ENCODE measurements at places on chromosomes 2 and 18.

- DNase-seq: no peak
Measured at GRCh38 chr2:124647245-124647644, 622.2 kb downstream of the CNTNAP5 start.

- DNase-seq: no peak
Measured at GRCh38 chr2:85887566-85888019, 1.2 kb downstream of the ST3GAL5 start.

DNA sequence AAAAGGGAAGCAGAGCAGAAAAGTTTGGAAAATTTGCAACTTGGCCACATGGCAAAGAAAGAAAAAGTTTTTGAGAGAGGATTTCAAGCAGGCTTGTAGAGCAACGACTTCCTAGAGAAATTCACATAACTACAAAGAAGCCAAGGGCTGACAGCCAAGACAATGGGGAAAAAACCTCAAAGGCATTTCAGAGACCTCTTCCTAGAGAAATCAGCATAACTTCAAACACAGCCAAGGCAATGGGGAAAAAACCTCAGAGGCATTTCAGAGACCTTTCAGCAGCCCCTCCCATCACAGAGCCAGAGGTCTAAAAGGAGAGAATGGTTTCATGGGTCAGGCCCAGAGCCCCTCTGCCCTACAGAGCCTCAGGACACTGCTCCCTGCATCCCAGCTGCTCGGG, 7.2 kb downstream of the ADI1 start:
- no peak for DNase-seq

GRCh38 chr2:10357193-10358169, 54.8 kb downstream of the HPCAL1 start:
- no peak for DNase-seq

DNA sequence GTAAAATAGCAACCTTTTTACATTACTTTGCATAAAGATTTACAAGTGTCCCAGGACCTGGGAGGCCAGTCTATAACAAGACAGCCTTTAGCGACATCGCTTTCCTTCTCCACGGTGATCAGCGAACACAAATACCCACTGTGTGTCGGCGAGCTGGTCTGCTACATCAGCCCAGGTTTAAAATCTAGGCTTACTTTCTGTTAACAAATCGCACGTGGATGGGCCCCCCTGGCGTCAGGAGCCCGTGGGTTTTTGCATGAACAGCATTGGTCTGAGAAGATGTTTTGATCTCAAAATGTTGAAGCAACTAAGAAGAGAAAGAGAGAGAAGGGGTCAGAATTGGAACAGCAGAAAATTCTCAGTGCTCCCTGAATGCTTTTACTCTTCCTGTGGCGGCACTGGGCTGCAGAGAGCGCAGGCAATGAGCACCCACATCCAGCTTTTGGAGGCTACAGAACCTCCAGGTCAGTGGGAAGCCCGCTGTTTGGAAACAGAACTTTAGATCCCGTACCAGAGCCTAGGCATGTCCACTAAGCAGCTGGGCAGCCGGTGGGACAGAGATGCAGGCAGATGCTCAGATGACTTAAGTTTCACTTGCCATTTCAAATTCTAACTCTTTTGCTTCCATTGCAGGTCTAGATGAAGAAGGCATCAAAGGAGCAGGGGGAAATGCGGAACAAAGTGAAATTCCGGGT, 32.9 kb downstream of the CYP27C1 start:
- no peak for DNase-seq

GRCh38 chr2:238505119-238505891, 78.6 kb downstream of the ASB1 start:
- peak; percentile 27 for DNase-seq

DNA sequence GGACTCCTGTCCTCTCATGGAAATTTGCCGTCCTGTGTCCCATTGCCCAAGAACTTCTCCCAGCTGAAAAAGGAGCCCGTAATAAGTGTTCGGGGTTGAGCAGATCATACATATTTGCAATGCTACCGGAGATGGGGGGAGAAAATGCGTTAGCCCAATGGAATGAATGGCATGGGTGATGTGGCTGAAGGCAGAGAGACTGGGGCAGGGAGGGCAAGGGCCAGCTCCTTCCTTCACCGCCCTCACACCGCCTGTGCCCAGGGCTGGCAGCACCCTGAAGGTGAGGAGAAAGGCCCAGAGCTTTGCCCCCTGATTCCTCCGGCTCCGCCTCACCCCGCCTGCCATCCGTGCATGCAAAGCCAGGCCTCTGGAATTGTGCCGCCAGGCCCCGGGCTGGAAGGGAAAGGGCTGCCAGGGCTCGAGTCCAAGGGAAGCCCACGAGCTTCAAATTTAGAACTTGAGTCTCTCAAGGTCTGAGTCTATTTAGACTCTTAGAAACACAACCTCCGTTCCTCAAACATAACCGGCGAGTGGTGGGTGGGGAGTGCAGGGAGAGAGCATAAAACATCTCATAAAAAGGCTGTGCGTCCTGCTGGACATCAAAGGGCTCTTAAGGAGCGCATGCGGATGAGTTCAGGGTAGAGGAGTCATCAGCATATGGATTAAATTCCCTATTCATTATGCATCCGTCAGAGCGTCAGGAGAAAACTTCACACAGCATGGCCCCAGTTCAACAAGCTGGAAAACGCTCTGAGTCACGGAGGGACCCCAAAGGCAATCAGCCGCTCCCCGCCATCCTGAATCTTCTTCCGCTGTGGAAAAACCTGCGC, 121.7 kb upstream of the GLI2 start:
- no peak for DNase-seq

DNA sequence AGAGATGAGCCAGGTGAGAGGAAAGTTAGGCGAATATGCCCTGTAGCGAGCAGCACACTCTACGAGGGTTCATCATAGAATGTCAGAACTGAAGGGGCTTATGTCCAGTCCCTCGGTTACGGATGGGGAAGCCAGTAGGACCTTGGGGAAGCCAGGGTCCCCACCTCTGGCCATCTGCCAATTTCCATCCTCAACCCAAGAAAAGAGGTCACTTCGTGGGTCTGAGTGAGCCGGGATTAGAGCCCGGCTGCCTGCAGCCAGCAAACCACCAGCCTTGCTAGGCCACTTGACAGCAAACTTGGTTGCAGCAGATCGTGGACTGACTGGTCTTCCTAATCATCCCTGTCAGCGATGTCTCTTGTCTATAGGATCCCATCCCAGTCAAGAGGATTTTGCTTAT, 11.4 kb downstream of the CIB4 start:
- DNase-seq: no peak

- no peak for DNase-seq
Measured at GRCh38 chr2:42962508-42962953, 170.1 kb upstream of the HAAO start.

DNA sequence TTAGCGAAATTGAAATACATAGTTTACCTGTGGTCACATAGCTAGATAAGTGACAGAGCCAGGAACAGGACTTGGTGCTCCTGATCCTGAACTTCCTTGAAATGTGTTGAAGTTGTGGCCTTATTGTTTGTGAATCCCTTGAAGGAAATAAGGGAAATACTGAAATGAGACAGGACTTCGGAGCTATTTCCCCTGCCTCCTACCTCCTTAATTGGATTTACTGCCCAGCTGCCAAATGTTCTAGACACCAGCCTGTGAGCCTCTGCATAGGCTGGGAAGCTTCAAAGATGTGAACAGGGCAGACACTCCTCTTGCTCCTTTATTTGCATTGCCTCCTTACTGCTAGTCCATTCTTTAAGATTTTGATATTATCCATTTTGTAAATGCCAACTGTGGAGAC, 135.2 kb downstream of the PRPF40A start:
- DNase-seq: no peak

DNA sequence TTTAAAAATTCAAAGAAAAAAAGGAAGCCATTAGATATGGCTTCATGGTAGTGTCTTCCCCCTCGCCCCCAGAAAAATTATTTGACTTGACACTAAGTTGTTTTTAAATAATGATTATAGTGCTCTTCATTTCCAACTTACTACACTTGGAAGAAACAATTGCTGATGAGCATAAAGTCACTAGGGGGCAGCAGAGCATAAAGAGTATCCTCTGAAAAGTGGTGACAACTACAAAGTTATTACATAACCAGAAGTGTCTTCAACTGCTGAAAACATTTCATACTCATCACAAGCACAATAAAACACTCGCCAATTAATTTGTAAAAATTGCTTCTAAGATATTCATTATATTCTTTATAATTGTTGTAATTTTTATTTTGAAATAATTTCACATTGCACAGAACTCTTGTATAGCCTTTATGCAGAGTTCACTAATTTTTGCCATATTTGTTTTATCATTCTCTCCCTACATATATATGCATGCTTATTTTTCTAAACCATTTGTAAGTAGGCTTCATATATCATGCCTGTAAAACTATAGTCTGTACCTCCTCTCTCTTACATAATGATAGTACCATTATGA, 54.9 kb downstream of the EXOC6B start:
- DNase-seq: peak; percentile 15

DNA sequence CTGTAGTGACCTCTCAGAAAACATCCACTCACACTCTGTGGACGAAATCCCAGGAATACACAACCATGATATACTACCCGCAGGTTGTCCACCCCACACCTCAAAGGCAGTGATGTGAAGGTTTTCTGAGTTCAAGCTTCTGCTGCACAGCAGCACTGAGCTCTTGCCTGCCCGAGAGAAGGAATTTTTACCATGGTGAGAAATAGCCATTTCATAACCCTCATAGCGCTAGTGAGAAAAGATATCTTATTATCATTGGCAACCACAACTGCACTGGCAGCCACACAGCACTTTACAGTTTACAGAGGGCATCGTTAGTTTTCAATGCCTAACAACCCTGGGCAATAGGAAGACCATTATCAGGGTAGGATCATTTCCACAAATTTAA, 36.9 kb downstream of the NAPG start:
- DNase-seq: no peak

GRCh38 chr2:222592176-222592575, 63.7 kb downstream of the FARSB start:
- DNase-seq: no peak

GRCh38 chr18:47932603-47933002, 2.1 kb upstream of the SMAD2 start:
- DNase-seq: no peak

DNA sequence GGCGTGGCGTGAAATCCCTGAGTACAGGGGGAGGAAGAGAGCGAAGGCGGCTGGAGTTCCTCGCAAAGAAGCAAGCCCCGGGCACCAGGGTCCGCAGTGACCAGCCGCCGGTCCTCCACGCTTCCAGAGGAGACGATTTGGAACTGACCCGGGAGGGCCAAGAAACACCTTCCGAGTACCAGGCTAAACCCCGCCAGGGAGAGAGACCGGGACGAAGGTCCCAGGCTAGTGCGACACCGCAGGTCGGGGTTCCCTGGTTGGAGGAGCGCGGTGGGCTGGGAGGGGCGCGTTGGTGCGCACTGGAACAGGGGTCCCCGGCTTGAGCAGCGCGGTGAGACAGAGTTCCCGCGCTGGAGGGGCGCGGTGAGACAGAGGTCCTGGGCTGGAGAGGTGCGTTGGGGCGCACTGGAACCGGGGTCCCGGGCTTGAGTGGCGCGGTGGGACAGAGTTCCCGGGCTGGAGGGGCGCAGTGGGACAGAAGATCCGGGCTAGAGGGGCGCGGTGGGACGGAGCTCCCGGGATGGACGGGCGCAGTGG, 901 bp downstream of the WDFY1 start:
- DNase-seq: no peak

DNA sequence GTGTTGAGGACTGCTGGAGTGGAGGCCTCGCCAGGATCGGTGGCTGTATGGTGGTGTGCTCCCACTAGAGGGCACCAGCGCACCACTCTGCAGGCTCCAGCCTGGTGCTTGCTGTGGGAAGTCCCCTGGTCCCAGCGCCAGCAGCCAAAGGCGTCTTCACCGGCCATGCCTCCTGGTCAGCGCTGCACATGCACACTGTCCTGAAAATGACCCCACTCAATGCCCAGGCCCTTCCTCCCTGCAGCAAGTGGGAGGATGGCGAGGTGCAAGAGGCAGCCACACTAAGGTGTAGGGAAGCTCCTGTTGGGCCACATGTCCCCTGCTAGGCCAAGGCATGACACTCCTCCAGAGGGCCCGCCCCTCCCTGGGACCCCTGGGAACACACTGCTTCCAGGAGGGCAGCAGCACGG, 136.5 kb downstream of the CTIF start:
- DNase-seq: peak; percentile 60

DNA sequence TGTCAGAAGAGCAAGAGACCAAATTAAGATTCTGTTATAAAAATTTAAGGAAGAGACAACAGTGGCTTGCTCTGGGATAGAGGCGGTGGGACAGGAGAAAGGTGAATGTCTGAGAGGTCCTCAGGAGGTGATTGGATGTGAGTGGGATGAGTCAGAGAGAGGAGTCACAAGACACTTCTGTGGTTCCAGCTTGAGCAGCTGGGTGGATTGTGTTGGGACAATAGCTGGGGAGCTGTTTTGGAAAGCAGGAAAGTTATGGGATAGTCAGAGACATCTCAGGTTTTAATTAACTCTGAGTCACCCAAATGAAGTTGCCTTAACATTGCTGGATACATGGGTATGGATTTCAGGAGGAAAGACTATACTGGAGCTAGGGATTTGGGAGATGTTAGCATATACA, 218.0 kb upstream of the TRIB2 start:
- no peak for DNase-seq

DNA sequence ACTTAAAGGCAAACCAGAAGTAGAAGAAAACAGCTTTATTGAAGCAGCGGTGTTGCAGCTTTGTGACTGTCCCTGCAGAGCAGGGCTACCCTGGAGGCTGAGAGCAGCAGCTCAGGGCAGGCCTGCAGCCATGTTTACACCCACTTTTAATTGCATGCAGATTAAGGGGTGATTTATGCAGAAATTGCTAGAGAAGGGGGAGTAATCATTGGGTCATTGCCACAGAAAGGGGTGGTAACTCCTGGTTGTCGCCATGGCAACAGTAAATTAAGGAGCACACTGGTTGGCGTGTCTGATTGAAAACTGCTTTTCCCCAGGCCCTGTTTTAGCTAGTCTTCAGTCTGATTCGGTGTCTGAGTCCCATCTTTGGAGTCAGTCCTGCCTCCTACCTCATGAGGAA, 195.4 kb upstream of the HDAC4 start:
- DNase-seq: no peak

- DNase-seq: no peak
Measured at GRCh38 chr18:41745166-41746049, 209.6 kb upstream of the PIK3C3 start.

DNA sequence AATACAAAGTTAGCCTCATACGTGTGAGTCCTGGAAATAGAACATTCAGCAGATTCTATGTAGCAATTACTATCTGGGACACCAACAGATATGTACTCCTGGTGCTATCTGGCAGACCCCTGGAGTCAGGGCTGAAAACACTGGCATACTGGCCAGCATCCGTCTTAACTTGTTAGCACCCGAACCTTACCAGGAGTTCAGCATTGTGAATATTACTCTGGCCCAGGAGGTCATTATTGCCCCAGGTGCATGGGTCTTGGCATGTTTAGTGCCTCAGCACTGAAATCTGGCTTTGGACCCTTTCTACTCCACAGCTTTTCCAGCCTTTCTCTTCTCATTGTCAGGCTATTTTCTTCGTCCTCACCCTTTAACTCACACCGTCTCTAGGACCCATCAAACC, 11.9 kb upstream of the NDUFV2 start:
- DNase-seq: no peak

DNA sequence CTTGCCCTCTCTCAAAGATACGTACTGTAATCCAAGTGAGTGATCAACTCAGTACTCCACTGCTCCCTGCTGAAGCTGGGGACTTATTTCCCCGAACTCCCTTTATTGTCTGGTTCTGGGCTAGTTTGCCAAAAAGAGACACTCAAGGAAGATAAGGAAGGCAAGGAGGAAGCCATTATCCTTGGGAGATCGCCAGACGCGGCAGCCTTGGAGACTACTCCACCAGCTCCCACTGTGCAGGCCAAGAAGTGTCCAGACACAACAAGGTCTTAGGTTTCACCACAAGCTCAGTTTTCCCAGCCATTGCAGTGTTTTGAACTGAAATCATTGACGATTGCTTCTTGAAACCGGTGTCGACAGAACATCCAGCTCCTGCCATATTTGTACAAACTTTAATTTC, 439.6 kb upstream of the UBE2E3 start:
- DNase-seq: no peak
